Chondrocyte (in vitro differentiated cells): ENCODE measurements at places on chromosomes 16 and 17. TPM values are rescaled to one million over a fixed set of nuclear protein-coding genes. Genes with fewer than 3 reads are reported as not detected.

GRCh38 chr17:82314727-82315605 is 2.4 kb downstream of the CD7 start:
- no peak overlapping the region for H3K27ac ChIP-seq
- H3K36me3 ChIP-seq: no peaks in the 10 kb centered on the region
- H3K4me3 ChIP-seq: no peak overlapping the region
- peaks cover 27% of the 10 kb centered on the region for H3K27me3 ChIP-seq
- no peak for DNase-seq
- H3K4me1 ChIP-seq: no peaks in the 10 kb centered on the region

DNA sequence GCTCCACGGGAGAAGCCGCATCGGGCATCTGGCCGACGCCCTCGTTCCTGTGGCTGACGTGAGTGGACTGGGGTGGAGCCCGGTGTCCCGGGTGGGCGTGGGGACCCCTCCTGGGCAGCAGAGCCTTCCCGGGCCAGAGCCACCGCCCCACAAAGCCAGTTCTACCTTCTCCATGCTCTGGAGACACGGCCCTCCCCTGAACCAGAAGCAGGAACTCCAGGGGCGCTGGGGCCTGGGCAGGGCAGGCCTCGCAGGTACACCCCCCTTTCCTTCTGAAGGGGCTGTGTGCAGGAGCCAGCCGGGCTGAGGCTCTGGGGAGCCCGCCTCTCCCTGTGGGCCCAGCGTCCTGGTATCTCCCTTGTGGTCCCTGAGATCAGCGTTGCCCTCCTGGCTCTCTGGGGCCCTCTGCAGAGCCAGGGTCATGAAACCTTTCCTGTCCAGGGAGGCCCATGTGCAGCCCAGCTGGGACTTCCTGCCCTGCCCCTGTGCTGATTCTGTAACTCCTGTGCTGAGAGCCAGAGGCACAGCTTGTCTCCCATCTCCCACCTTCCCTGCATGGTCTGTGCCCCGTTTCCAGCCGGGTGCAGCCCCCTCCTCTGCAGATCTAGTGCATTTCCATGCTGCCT is 6.5 kb downstream of the PIGQ start:
- peaks cover 13% of the 10 kb centered on the region for H3K4me1 ChIP-seq
- H3K4me3 ChIP-seq: no peak overlapping the region
- H3K27ac ChIP-seq: no peak overlapping the region
- DNase-seq: no peak
- no peaks in the 10 kb centered on the region for H3K27me3 ChIP-seq

GRCh38 chr16:86477642-86478041 is 32.7 kb upstream of the FOXF1 start:
- H3K4me1 ChIP-seq: peaks cover 6% of the 10 kb centered on the region
- peaks cover 2% of the 10 kb centered on the region for H3K36me3 ChIP-seq
- H3K27ac ChIP-seq: peak overlapping the region; percentile 8
- H3K27me3 ChIP-seq: peaks cover 74% of the 10 kb centered on the region
- no peak overlapping the region for H3K4me3 ChIP-seq

Gene CLEC16A
- 17.9 to 23.1 TPM (median 19.4 TPM) in 3 replicates for total RNA-seq

DNA sequence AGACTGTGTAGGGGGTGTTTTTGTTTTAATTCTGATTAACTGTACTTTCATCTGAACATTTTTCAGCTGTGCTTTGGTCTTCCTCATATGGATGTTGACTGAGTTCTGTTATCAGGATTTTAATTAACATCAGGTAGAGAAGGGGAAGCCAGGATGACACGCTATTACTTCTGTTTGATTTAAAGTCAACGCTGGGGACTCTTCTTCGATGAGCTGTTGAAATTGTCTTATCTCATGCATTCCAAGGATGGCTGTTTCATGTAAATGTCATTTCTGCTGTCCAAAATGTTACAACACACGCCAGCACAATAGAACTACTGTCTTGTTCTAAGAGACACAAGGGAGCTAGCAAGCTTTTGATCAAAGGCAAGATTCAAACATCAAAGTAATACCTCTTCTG is 263.3 kb upstream of the CDH5 start:
- H3K27ac ChIP-seq: no peak overlapping the region
- H3K4me1 ChIP-seq: peaks cover 14% of the 10 kb centered on the region

DNA sequence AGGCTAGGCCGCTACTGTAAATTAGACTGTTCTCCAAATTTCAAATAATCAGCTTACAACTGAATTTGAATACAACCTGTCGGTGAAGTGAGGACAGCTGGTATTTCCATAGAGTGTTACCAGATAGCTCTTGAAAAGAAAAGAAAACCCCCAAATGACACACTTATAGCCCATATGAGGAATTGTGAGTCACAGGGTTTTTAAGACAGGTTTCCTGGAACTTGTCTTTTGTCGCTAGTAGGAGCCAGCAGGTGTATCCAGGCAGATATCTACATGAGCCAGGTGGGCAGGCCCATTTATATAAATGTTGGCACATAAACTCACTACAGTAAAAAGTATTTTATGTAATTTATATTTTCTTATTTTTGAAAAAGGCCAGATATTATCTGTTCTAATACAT is 24.0 kb downstream of the TNRC6A start:
- no peak for DNase-seq
- no peak overlapping the region for H3K4me3 ChIP-seq
- no peaks in the 10 kb centered on the region for H3K27me3 ChIP-seq

Gene DRC3
- 1.2 to 2.6 TPM (median 1.5 TPM) in 3 replicates for total RNA-seq

Gene SLC52A1
- total RNA-seq: not detected in 3 replicates

- H3K36me3 ChIP-seq: peaks cover 1% of the 10 kb centered on the region
- no peaks in the 10 kb centered on the region for H3K4me1 ChIP-seq
- peaks cover 34% of the 10 kb centered on the region for H3K27me3 ChIP-seq
- no peak overlapping the region for H3K4me3 ChIP-seq
- DNase-seq: no peak
- H3K27ac ChIP-seq: no peak overlapping the region
Observed at GRCh38 chr16:54363766-54364165, 77.2 kb upstream of the IRX3 start.

GRCh38 chr17:82204831-82205719 is 7.6 kb downstream of the CCDC57 start:
- DNase-seq: no peak
- H3K4me3 ChIP-seq: no peak overlapping the region
- peaks cover 3% of the 10 kb centered on the region for H3K36me3 ChIP-seq
- H3K27me3 ChIP-seq: no peaks in the 10 kb centered on the region
- H3K27ac ChIP-seq: no peak overlapping the region

Gene ENPP7
- total RNA-seq: not detected in 3 replicates

Gene TOX3
- not detected in 3 replicates for total RNA-seq

DNA sequence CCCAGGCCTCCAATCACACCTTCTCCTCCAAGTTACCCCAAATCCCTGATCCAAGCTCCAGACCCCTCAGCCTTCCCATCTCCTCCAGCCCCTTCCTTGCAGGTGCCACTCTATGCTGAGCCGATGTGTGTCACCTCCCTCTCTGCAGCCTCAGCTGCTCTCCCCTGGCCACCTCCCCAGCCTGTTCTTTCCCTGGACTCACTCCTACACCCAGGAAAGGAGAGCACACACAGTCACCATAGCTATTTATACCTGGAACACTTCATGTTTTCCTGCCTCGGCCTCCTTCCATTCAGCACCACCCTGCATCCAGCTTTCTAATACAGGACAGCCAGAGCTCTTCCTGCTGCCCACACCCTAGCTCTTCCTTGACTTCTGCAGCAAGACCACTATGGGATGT is 12.5 kb upstream of the TMEM132E start:
- H3K36me3 ChIP-seq: no peaks in the 10 kb centered on the region
- H3K27ac ChIP-seq: no peak overlapping the region
- H3K4me3 ChIP-seq: no peak overlapping the region
- no peak for DNase-seq
- peaks cover 21% of the 10 kb centered on the region for H3K27me3 ChIP-seq

Gene AKAP1
- total RNA-seq: 11.5 to 14.8 TPM (median 14.2 TPM) in 3 replicates

Gene KRTAP17-1
- total RNA-seq: not detected in 3 replicates

Gene CEP295NL
- total RNA-seq: 0.67 to 2.3 TPM (median 1.3 TPM) in 3 replicates

Gene OR2C1
- not detected in 3 replicates for total RNA-seq

GRCh38 chr16:54437921-54438320 is 151.3 kb upstream of the IRX3 start:
- H3K4me1 ChIP-seq: no peaks in the 10 kb centered on the region
- H3K27me3 ChIP-seq: peaks cover 53% of the 10 kb centered on the region
- DNase-seq: no peak
- H3K27ac ChIP-seq: no peak overlapping the region
- peaks cover 3% of the 10 kb centered on the region for H3K36me3 ChIP-seq

Gene CDH16
- total RNA-seq: not detected in 3 replicates

DNA sequence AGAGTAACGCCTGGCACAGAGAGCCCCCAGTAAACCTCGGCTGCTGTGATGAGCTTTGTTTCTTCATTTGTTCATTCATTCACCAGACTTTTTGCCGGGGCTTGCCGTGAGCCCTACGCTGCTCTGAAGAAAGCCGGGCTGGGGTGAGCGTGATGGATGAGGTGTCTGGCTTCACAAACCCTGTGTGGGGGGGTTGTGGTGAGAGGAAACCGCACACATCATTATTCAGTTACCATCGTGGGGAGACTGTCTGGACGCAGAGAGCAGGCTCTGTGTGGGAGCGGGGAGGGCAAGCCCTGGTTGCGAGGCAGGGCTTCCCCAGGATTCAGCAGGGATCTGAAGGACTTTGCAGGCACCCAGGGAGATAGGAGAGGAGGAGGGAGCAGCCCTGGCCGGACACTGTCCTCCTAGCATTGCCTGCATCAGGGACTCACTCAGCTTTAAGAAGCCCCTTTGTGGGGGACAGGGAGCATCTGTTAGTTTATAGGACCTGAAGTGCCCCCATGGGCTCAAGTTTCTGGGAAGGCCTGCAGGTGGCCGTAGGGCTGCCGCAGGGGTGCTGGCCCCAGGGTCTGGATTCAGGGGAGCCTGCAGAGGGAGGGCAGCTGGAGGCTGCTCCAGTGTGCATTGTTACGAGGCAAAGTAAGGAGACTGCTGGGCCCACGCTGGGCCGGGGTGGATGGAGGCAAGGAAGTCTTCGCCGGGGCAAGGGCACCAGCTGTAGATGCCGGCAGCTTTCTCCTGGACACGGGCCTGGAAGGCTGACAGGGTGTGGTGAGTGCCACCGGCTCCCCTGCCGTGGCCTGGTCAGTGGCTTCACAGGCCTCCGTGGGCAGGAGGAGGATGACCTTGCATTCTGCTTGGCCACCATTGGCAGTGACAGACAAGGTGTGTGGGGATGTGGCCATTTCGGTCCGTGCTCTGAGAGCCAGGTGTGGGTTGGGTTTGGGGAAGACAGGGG is 334.5 kb downstream of the SEC14L1 start:
- H3K36me3 ChIP-seq: peaks cover 6% of the 10 kb centered on the region
- H3K4me3 ChIP-seq: peak overlapping the region; percentile 4
- no peaks in the 10 kb centered on the region for H3K27me3 ChIP-seq
- H3K4me1 ChIP-seq: peaks cover 98% of the 10 kb centered on the region
- H3K27ac ChIP-seq: peak overlapping the region; percentile 67
- DNase-seq: peak; percentile 86

DNA sequence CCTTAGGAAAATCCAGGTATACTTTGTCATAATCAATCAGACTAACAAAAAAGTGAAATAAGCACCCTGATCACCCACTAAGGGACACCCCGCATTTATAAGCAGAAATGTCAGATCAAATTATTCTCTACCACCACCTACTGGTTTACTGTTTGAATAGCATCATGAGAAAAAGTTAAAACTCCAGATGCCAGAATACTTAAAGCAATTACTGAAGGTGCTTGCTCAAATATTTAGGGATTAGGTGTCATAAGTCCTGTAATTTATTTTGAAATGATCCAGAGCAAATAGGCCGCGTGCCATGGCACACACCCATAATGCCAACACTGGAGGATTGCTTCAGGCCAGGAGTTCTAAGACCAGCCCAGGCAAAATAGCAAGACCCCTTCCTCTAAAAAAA is 2.3 kb downstream of the TOP2A start:
- H3K27me3 ChIP-seq: no peaks in the 10 kb centered on the region
- DNase-seq: no peak
- no peak overlapping the region for H3K4me3 ChIP-seq
- peaks cover 24% of the 10 kb centered on the region for H3K4me1 ChIP-seq

DNA sequence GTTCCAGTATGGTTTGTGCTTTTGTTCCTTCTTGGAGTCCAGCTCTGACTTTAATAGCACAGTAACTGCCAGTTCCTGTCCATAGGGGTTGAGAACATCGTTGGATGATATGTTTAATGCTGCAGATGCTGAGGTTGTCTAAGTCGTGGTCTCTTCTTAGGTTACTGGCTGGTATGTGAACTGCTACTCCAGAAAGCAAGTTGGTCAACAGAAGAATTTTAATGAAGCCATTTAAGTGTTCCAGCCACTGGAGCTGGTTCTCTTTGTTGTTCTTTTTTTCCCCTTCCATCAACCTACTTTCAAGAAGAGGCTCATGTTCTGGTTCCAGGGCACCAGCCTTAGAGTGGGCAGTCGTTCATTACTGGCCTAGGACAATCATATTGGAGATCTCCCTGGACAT is 140.3 kb upstream of the TBX2 start:
- no peak overlapping the region for H3K4me3 ChIP-seq
- no peak for DNase-seq
- H3K27ac ChIP-seq: no peak overlapping the region
- no peaks in the 10 kb centered on the region for H3K36me3 ChIP-seq
- peaks cover 32% of the 10 kb centered on the region for H3K4me1 ChIP-seq
- peaks cover 5% of the 10 kb centered on the region for H3K27me3 ChIP-seq

DNA sequence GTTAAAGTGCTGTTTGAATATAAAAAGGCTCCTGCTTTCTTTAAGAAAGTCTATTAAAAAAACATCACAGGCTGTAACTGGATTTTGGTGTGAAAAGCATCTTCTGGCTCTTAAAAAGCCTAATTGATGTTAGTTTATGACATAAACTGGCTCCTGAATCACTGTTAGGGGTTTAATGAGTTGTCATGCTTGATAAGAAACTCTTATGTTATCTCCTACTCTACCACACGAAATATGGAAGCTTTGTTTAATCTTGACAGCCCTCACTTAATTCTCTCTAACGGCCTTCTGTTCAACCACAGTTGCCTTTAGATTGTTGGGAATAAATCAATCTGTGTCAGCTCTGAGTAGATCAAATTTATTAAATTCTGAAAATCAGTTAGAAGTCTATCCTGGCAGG is 51.5 kb downstream of the CPPED1 start:
- no peak for DNase-seq
- no peaks in the 10 kb centered on the region for H3K27me3 ChIP-seq
- peaks cover 19% of the 10 kb centered on the region for H3K4me1 ChIP-seq
- no peak overlapping the region for H3K27ac ChIP-seq

GRCh38 chr16:8949536-8950418 is 13.9 kb downstream of the USP7 start:
- H3K36me3 ChIP-seq: no peaks in the 10 kb centered on the region
- DNase-seq: no peak
- H3K4me3 ChIP-seq: no peak overlapping the region
- peak overlapping the region; percentile 93 for H3K27ac ChIP-seq
- no peaks in the 10 kb centered on the region for H3K27me3 ChIP-seq
- peaks cover 55% of the 10 kb centered on the region for H3K4me1 ChIP-seq

DNA sequence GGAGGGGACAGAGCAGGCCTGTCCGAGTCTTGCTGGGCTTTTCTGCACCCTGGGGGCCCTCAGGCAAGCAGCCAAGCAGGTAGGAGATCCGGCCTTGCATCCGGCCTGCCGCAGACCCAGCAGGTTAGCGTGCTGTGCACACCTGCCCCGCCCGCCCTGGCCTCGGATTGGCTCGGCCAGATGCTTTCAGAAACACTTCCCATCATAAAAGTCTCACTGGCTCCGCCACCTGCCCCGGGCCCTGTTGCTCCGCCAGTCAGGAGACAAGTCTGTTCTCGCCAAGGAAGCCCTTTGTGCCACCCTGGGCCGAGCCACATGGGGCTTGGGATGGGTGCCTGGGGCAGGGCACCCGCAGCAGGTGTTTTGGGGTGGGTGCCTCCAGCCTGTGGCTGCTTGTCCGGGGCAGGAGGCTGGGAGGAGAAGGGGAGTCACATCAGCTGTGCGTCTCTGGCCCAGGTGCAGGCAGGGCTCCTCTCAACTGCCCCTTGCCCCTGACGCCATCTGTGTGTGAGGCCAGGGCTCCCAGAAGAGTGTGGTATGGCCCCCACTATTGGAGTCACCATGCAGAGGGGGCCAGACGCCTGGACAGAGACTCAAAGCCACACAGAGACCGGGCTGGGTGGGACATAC is 228.2 kb upstream of the GSE1 start:
- peaks cover 5% of the 10 kb centered on the region for H3K4me1 ChIP-seq
- no peaks in the 10 kb centered on the region for H3K36me3 ChIP-seq
- H3K4me3 ChIP-seq: no peak overlapping the region
- peaks cover 1% of the 10 kb centered on the region for H3K27me3 ChIP-seq

Gene KCTD13
- total RNA-seq: 19.3 to 21.1 TPM (median 20.3 TPM) in 3 replicates
